Urothelium cell line (cell line): ENCODE measurements at places on chromosomes 1 and 21.

- DNase-seq: no peak
Measured at GRCh38 chr1:116372191-116372590, 853 bp upstream of the ATP1A1 start.

GRCh38 chr1:73593364-73593763 is 604.6 kb downstream of the LRRIQ3 start:
- peak; percentile 42 for DNase-seq

DNA sequence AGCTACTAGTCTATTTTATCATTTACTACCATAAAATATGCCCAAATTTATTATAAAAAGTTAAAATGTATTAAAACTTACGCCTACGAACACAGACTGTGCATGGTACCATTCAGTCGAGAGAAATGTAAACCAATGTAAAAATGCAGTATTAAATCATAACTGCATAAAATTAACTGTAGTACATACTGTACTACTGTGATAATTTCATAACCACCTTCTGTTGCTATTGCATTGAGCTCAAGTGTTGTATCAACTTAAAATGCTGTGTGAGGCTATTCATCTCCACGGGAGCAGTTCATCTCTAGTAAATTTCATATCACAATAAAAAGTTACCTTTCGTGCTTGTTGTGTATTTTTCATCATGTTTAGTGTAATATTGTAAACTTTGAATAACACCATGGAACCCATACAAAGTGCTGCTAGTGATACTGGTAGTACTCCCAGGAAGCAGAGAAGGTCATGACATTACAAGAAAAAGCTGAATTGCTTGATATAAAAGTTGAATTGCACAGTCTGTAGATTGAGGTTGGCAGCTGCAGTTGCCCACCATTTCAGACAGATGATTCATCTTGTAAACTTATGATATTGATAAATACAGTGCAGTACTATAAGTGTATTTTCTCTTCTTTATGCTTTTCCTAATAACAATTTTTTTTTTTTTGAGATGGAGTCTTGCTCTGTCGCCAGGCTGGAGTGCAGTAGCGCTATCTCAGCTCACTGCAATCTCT is 19.0 kb upstream of the CENPF start:
- DNase-seq: no peak

DNA sequence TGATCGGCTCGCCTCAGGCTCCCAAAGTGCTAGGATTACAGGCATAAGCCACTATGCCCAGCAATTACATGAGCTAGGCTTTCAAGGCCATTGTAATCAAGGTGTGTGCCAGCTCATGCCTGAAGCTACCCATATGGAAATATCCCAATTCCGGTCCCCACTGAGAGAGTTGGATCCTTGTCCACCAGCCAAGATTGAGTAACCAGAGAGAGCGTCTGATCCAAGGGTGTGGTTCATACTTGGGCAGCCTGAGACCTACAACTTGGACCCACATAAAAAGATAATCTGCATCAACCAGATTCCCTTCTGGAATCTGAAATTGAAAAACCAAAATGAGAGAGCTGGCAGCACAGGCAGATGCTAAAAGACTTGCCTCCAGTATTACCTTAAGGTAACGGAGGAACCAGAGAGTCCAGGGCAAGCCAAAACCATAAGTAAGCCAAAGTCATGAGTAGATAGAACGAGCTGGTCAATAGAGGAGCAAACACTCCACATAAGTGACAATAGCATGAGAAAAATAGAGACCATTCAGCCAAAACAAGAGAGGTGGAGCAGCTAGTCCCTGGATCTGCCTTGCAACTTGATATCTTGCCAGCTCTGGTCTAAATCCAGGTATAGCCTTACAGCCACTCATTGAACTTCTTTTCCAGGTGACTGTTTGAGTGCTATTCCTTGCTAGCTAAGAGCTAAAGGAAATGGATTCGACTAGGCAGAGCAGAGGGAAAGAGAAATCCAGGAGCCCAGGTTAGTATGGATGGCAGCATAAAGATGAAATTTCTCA is 63.8 kb upstream of the ATP1A1 start:
- no peak for DNase-seq
